Colonic mucosa (tissue), 4 donors: ENCODE measurements at places on chromosomes 16 and 17.

DNA sequence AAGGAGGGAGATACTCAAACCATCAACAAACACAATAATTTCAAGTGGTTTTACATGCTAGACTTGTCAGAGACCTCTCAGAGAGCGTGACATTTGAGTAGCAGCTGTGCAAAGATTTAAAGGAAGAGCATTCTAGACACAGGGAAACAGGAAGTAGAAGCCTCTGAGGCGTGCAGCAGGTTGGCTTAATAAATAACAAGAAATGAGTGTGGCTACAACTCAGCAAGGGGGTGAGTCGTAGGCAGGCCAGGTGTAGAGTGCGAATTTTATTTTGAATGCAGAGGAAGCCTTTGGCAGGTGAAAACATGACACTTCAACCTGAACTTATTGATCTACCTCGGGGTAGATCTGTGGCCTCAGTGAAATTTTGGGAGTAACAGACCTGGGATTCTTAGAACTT is 73.2 kb upstream of the MRTFB start:
- no peaks in the 10 kb centered on the region for H3K27me3 ChIP-seq
- H3K4me1 ChIP-seq, result no peaks in the 10 kb centered on the region
- H3K36me3 ChIP-seq, result no peaks in the 10 kb centered on the region
- no peak overlapping the region for H3K4me3 ChIP-seq
- no peak overlapping the region for H3K27ac ChIP-seq
- peak; percentile 42 for DNase-seq

- no peaks in the 10 kb centered on the region for H3K36me3 ChIP-seq
- H3K4me3 ChIP-seq, result no peak overlapping the region
- no peak for DNase-seq
These were observed 8.1 kb upstream of the DCAF7 start for GRCh38 chr17:63542218-63542545.

GRCh38 chr16:14405611-14406537 is 224.2 kb downstream of the PARN start:
- no peaks in the 10 kb centered on the region for H3K36me3 ChIP-seq
- H3K27me3 ChIP-seq, result no peaks in the 10 kb centered on the region
- no peak overlapping the region for H3K4me3 ChIP-seq
- peak; percentile 55 for DNase-seq
- no peak overlapping the region for H3K27ac ChIP-seq

DNA sequence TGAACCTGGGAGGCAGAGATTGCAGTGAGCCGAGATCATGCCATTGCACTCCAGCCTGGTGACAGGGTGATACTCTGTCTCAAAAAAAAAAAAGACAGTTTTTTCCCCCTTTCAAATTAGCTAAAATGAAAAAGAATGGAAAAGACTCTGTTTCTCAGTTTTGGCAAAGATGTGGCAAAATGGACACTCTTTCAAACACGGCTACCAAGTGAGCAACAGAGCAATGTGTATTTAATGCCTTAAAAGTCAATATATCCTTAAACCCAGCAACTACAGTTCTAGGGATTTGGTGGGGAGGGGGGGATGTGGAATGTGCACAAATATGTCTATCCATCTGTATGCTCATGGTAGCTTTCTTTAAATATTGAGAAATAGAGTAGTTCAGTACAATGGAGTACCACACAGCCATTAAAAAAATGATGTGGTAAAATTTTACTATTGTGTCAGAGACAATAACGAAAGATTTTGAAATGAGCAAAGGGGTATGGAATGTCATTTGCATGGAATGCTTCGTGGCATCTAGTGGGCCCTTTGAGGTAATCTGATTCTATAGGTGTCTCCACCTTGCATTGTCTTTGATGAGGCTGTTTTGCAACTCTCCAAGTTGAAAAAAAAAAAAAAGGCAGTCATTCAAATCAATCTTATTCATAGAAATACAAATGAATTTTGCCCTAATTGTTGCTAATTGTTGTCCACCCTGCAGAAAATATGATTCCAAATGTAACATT is 108.1 kb downstream of the AXIN2 start:
- no peak overlapping the region for H3K4me3 ChIP-seq
- no peaks in the 10 kb centered on the region for H3K4me1 ChIP-seq
- DNase-seq, result no peak
- no peaks in the 10 kb centered on the region for H3K36me3 ChIP-seq

DNA sequence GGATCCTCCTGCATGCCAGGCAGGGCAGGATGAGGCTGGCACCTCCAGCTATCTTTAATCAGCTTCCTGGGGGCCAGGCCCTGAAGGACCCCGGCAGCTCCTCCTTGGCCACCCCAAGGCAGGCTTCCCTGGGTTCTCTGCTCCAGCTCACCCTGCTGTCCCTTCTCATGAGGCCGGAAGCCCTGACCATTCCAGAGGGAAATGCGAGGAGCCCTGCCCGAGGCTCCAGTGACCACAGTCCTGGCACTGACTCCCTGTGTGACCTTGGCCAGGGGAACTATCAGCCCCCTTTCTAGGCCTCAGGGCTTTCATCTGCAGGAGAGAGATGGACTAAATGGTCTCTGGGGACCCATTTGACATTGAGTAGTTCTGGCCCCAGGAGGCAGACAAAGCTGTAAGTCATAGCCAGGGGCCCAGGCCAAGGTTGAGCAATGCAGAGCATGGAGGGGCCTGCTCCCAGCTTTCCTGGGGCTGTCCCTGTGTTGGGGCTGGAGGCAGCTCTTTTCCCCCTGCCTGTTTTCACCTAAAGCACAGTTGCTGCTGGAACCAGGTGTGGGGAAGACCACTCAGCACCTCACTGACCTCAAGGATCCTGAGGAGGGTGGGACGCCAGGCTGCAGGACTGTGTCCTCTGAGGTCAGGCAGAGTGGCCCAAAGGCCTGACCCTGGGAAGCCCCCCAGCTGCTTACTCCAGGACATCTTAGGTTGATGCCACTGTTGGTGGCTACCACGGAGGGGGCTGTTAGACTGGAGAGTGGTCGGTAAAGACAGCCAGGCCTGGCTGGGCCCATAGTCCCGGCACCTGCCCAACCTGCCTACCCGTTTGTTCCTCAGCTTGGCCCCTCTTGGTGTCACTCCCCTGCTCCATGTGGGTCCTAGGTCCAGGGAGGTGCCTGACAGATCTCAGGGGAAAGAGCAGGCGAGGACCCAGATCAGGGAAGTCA is 8.1 kb downstream of the KCNH6 start:
- H3K36me3 ChIP-seq, result no peaks in the 10 kb centered on the region
- H3K4me1 ChIP-seq, result no peaks in the 10 kb centered on the region
- H3K4me3 ChIP-seq, result no peak overlapping the region
- DNase-seq, result no peak
- H3K27me3 ChIP-seq, result no peaks in the 10 kb centered on the region
- no peak overlapping the region for H3K27ac ChIP-seq

DNA sequence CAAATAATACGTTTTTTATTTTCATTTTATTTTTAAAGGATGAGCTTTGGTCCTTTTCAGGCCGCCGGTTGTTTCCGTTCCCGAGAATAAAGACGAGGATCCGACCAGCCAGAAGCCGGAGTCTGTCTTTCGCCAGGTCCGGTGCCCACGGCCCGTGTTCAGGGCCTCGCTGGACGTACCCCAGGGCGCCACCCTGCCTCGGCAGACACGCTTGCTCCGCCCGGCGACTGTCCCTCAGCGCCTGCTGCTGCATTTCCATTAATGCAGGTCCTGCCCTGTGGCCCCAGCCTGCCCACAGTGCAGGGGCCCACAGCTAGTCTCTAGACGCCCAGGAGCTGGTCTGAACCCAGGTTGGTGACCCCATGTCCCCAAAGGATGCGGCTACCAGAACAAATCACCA is 15.6 kb downstream of the METRNL start:
- no peak overlapping the region for H3K4me3 ChIP-seq
- no peak for DNase-seq
- peaks cover 6% of the 10 kb centered on the region for H3K36me3 ChIP-seq

DNA sequence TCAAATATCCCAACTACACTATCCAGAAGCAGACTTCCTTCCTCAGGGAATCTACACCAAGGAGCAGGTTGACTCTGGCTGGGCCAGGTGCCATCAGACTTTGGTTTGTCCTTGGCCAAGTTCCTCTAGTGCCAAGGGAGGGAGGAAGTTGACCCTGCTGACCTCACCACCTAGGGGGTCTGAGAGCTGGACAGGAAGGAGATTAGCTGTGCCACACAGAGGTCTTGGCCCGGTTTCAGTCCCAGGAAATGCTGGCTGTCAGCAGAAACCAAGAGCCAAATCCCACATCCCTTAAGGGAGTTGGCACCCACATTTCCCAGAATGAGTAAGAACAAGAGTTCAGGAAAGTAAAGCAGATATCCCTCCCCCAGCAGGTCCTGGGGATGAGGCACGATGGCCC is 178.2 kb downstream of the SALL1 start:
- no peak for DNase-seq
- no peak overlapping the region for H3K27ac ChIP-seq
- H3K4me3 ChIP-seq, result no peak overlapping the region
- H3K36me3 ChIP-seq, result no peaks in the 10 kb centered on the region

GRCh38 chr17:39660397-39661385 is 4.5 kb upstream of the TCAP start:
- no peaks in the 10 kb centered on the region for H3K27me3 ChIP-seq
- H3K4me1 ChIP-seq, result peaks cover 20% of the 10 kb centered on the region
- no peak for DNase-seq
- no peak overlapping the region for H3K4me3 ChIP-seq

- H3K36me3 ChIP-seq, result no peaks in the 10 kb centered on the region
- no peak overlapping the region for H3K27ac ChIP-seq
- no peaks in the 10 kb centered on the region for H3K4me1 ChIP-seq
- H3K27me3 ChIP-seq, result no peaks in the 10 kb centered on the region
- no peak overlapping the region for H3K4me3 ChIP-seq
These were observed 40.7 kb downstream of the TMEM186 start for GRCh38 chr16:8756755-8757154.

GRCh38 chr17:78789149-78789662 is 7.1 kb upstream of the CYTH1 start:
- H3K27ac ChIP-seq, result peak overlapping the region; percentile 48
- peaks cover 9% of the 10 kb centered on the region for H3K4me1 ChIP-seq
- H3K36me3 ChIP-seq, result no peaks in the 10 kb centered on the region
- H3K27me3 ChIP-seq, result no peaks in the 10 kb centered on the region
